ENCODE measurements at places on chromosomes 1 and 21. TPM values are rescaled to one million over a fixed set of nuclear protein-coding genes. Genes with fewer than 3 reads are reported as not detected.

RAB7B gene
- 3.6 TPM for total RNA-seq

GRHL3 gene
- 1.6 TPM for total RNA-seq

RPE65 gene
- total RNA-seq = 0.15 TPM

SLAMF7 gene
- total RNA-seq = not detected

FAM72C gene
- total RNA-seq = 0.46 TPM

PTGER3 gene
- total RNA-seq = 0.86 TPM

CELA2B gene
- total RNA-seq = not detected

- H3K27ac ChIP-seq = no peak overlapping the region
- no peak overlapping the region for H3K4me3 ChIP-seq
- H3K36me3 ChIP-seq = no peaks in the 10 kb centered on the region
- DNase-seq = no peak
- no peaks in the 10 kb centered on the region for H3K4me1 ChIP-seq
Observed at GRCh38 chr1:169550294-169550693, 36.0 kb downstream of the F5 start.

- DNase-seq = no peak
- H3K27me3 ChIP-seq = peaks cover 13% of the 10 kb centered on the region
- no peaks in the 10 kb centered on the region for H3K36me3 ChIP-seq
- no peak overlapping the region for H3K4me3 ChIP-seq
- H3K27ac ChIP-seq = no peak overlapping the region
- H3K4me1 ChIP-seq = peaks cover 5% of the 10 kb centered on the region
Observed at GRCh38 chr1:50416150-50416527, 7.1 kb downstream of the DMRTA2 start.

GRCh38 chr1:92792340-92792782 lies 7.5 kb upstream of the EVI5 start:
- H3K36me3 ChIP-seq = no peaks in the 10 kb centered on the region
- H3K4me1 ChIP-seq = no peaks in the 10 kb centered on the region
- no peak for DNase-seq

GRCh38 chr1:53281133-53281532 lies 42.8 kb upstream of the MAGOH start:
- DNase-seq = no peak
- H3K4me3 ChIP-seq = no peak overlapping the region
- H3K27ac ChIP-seq = no peak overlapping the region

- H3K27ac ChIP-seq = no peak overlapping the region
- no peaks in the 10 kb centered on the region for H3K27me3 ChIP-seq
- H3K4me3 ChIP-seq = no peak overlapping the region
- H3K4me1 ChIP-seq = no peaks in the 10 kb centered on the region
- no peak for DNase-seq
Observed at GRCh38 chr1:5623399-5623798, 368.8 kb downstream of the NPHP4 start.

GRCh38 chr1:39776400-39776713 lies 5.2 kb upstream of the OXCT2 start:
- H3K27ac ChIP-seq = no peak overlapping the region
- no peak overlapping the region for H3K4me3 ChIP-seq
- no peaks in the 10 kb centered on the region for H3K4me1 ChIP-seq
- no peaks in the 10 kb centered on the region for H3K27me3 ChIP-seq
- no peaks in the 10 kb centered on the region for H3K36me3 ChIP-seq

DNA sequence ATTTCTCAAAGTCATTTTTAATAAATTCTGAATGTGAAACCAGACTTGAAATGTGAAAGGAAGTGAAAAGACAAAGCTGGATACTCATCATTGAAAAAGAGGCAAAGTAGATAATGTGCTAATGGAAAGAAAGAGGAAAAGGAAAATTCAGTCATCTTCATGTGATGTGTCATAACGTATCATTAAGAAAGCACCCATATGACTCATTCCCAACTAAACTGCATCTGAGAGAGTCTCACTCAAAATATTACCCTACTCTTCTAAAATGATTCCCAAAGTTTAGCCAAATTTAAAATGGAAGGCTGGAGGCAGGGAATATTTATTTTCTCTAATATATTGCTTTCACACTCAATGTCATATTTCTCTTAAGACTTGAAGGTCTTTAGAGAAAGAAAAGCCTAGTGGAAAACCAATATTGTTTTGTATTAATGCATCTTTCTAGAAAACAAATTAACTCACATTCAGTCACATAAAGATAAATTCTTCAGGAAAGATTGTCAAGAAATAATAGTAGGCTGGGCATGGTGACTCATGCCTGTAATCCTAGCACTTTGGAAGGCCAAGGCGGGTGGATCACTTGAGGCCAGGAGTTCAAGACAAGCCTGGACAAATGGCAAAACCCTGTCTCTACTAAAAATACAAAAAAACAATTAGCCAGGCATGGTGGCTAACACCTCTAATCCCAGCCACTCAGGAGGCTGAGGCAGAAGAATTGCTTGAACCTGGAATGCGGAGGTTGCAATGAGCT lies 129.9 kb downstream of the SLC30A10 start:
- no peaks in the 10 kb centered on the region for H3K27me3 ChIP-seq
- DNase-seq = no peak
- H3K36me3 ChIP-seq = no peaks in the 10 kb centered on the region
- no peak overlapping the region for H3K27ac ChIP-seq
- H3K4me3 ChIP-seq = no peak overlapping the region

GRCh38 chr1:176049582-176049981 lies 157.5 kb downstream of the COP1 start:
- no peaks in the 10 kb centered on the region for H3K4me1 ChIP-seq
- DNase-seq = no peak
- H3K36me3 ChIP-seq = no peaks in the 10 kb centered on the region
- H3K27ac ChIP-seq = no peak overlapping the region
- no peaks in the 10 kb centered on the region for H3K27me3 ChIP-seq

- no peaks in the 10 kb centered on the region for H3K36me3 ChIP-seq
- no peaks in the 10 kb centered on the region for H3K27me3 ChIP-seq
Observed at GRCh38 chr1:37100310-37100709, 66.0 kb upstream of the GRIK3 start.
